Aorta (tissue), 5 donors: ENCODE measurements at places on chromosomes 4 and X. TPM values are rescaled to one million over a fixed set of nuclear protein-coding genes. Genes with fewer than 3 reads are reported as not detected.

GRCh38 chrX:27889878-27890277, 82.1 kb downstream of the MAGEB10 start:
- H3K36me3 ChIP-seq: no peaks in the 10 kb centered on the region
- no peak for DNase-seq
- no peak overlapping the region for H3K4me3 ChIP-seq
- H3K4me1 ChIP-seq: no peaks in the 10 kb centered on the region

GRCh38 chr4:184802697-184803015, 23.1 kb downstream of the ACSL1 start:
- DNase-seq: no peak
- no peaks in the 10 kb centered on the region for H3K36me3 ChIP-seq
- no peak overlapping the region for H3K27ac ChIP-seq
- H3K27me3 ChIP-seq: no peaks in the 10 kb centered on the region
- H3K4me1 ChIP-seq: no peaks in the 10 kb centered on the region

DNA sequence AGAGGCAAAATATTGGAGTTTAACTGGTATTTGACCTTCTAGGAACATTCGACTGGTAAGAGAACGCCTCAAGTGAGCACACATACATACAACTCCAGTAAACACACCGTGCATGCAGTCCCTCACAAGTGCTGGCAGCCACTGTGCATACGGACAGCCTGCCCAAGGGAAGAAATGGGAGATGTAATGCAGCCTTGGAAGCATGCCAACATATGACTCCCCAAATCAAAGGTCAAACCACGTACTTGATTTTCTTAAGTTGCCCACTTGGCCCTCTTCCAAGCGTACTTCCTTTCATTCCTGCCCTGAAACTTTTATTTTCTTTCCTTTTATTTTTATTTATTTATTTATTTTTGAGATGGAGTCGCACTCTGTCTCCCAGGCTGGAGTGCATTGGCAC, 206.6 kb downstream of the SPRY1 start:
- DNase-seq: no peak
- no peaks in the 10 kb centered on the region for H3K4me1 ChIP-seq
- no peak overlapping the region for H3K4me3 ChIP-seq
- no peaks in the 10 kb centered on the region for H3K36me3 ChIP-seq
- H3K27me3 ChIP-seq: no peaks in the 10 kb centered on the region

DNA sequence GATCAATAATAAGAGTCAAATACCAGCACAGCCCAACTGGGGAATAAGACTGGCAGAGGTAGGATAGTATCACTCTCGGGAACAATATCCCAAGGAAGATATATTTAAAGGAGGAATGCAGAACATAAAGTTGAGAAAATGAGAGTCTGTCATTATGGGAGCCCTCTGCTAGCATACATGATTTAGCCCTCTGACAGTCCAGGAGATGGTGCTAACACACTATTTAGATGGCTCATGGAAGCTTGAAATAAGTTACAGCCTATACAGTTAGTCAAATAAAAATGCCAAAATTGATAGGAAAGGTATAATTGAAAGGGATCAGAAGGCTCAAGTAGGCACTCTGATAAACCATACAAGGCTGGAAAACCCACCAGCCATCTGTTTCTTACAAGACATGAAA, 201.0 kb upstream of the NEIL3 start:
- H3K4me1 ChIP-seq: no peaks in the 10 kb centered on the region
- H3K36me3 ChIP-seq: no peaks in the 10 kb centered on the region
- no peak for DNase-seq
- no peaks in the 10 kb centered on the region for H3K27me3 ChIP-seq
- no peak overlapping the region for H3K4me3 ChIP-seq
- H3K27ac ChIP-seq: no peak overlapping the region

The GAB1 gene
- total RNA-seq: 98.0 TPM

GRCh38 chr4:33060674-33061542, 2340.7 kb downstream of the PCDH7 start:
- no peak overlapping the region for H3K27ac ChIP-seq
- no peak overlapping the region for H3K4me3 ChIP-seq
- no peaks in the 10 kb centered on the region for H3K36me3 ChIP-seq
- H3K27me3 ChIP-seq: no peaks in the 10 kb centered on the region

DNA sequence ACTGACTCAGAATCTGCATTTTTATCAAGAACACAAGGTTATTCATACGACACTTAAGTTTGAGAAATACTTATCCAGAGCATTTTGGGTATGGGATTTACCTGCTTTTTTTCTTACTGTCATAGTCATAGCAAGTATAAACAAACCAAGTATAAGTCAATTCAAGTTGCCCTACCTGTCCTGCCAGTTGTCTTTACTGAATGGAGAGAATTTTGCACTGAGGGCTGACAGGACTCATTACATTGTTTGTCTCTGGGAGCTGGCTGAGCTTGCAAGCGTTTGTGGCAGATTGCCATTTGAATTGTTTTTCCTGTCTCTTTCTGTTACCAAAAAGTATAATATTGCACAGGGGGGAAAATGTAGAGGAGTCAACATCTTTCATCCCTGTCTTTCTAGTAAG, 278.9 kb upstream of the MAGEC2 start:
- no peak overlapping the region for H3K27ac ChIP-seq
- H3K36me3 ChIP-seq: no peaks in the 10 kb centered on the region
- H3K27me3 ChIP-seq: no peaks in the 10 kb centered on the region
- H3K4me1 ChIP-seq: no peaks in the 10 kb centered on the region

The MAGEA11 gene
- not detected for total RNA-seq

- no peak for DNase-seq
- no peaks in the 10 kb centered on the region for H3K27me3 ChIP-seq
- no peak overlapping the region for H3K4me3 ChIP-seq
- H3K4me1 ChIP-seq: no peaks in the 10 kb centered on the region
- no peak overlapping the region for H3K27ac ChIP-seq
- no peaks in the 10 kb centered on the region for H3K36me3 ChIP-seq
These were observed 3.9 kb downstream of the PRSS12 start for GRCh38 chr4:118348886-118349285.

- no peaks in the 10 kb centered on the region for H3K4me1 ChIP-seq
- peaks cover 2% of the 10 kb centered on the region for H3K36me3 ChIP-seq
- H3K27ac ChIP-seq: no peak overlapping the region
- no peak for DNase-seq
- no peak overlapping the region for H3K4me3 ChIP-seq
- H3K27me3 ChIP-seq: no peaks in the 10 kb centered on the region
These were observed 119.9 kb downstream of the FBXW7 start for GRCh38 chr4:152415980-152416379.

The TMEM255A gene
- total RNA-seq: 4.3 TPM

GRCh38 chr4:185718578-185719499, 93.2 kb downstream of the SORBS2 start:
- DNase-seq: no peak
- no peaks in the 10 kb centered on the region for H3K36me3 ChIP-seq
- H3K4me3 ChIP-seq: no peak overlapping the region
- no peaks in the 10 kb centered on the region for H3K27me3 ChIP-seq

DNA sequence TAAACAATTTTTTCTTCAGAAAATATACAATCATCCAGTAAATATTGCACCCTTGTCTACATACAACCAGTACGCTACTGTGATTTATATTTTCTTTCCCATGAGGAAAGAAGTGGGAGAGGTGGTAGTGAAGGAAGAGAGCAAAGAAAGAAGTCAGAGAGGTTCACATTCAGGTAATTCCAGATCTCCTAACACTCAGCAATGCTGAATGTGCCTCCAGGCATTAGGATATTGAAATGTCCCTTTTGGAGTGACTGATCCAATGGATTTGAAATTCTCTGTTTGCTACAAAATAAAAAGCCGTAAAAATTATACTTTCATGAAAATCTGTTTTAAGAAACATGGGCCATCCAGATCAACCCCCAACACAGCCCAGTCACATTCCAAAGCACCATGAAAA, 211.9 kb upstream of the NR3C2 start:
- H3K4me1 ChIP-seq: no peaks in the 10 kb centered on the region
- H3K27ac ChIP-seq: no peak overlapping the region
- H3K36me3 ChIP-seq: no peaks in the 10 kb centered on the region
- H3K4me3 ChIP-seq: no peak overlapping the region
- H3K27me3 ChIP-seq: no peaks in the 10 kb centered on the region
- no peak for DNase-seq

The MAEA gene
- 61.3 TPM for total RNA-seq

GRCh38 chr4:15648600-15648999, 6.6 kb downstream of the FBXL5 start:
- H3K27ac ChIP-seq: no peak overlapping the region
- no peaks in the 10 kb centered on the region for H3K36me3 ChIP-seq
- H3K4me3 ChIP-seq: no peak overlapping the region

The RCHY1 gene
- 30.0 TPM for total RNA-seq

GRCh38 chr4:156109943-156110900, 156.6 kb upstream of the CTSO start:
- DNase-seq: no peak
- no peak overlapping the region for H3K4me3 ChIP-seq
- no peaks in the 10 kb centered on the region for H3K36me3 ChIP-seq
- H3K27me3 ChIP-seq: no peaks in the 10 kb centered on the region

- H3K36me3 ChIP-seq: no peaks in the 10 kb centered on the region
- H3K27me3 ChIP-seq: no peaks in the 10 kb centered on the region
- H3K4me1 ChIP-seq: no peaks in the 10 kb centered on the region
- no peak overlapping the region for H3K27ac ChIP-seq
These were observed 91.4 kb downstream of the MAOA start for GRCh38 chrX:43747476-43747875.

- no peak overlapping the region for H3K4me3 ChIP-seq
- DNase-seq: no peak
- H3K27ac ChIP-seq: no peak overlapping the region
These were observed 791.0 kb upstream of the DIAPH2 start for GRCh38 chrX:95893636-95894035.

DNA sequence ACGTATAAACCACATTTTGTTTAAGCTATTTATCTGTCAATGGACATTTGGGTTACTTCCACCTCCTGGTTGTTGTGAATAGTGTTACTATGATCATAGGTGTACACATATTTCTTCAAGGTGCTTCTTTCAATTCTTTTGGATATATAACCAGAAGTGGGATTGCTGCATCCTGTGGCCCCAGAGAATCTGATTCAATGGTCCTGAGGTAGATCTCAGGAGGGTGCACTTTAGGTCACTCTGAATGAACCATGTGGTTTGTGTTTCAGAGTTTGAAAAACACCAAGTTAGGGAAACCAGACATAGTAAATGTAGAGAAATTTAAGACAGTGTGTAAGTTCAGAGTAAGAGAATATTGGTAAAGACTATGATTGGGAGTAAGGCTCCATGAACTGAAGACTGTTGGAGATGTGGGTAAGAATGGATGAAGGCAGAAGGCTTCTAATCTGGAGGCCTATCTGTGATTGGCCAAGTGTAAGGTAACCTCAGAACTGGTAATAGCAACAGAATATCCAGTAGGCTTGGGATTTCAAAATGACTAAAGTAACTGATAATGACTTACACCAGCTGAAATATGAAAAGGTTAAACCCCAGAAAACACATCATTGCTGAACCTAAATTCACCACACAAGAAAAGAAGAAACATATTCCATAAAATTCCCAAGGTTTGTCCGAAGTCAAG, 236.9 kb downstream of the CAMK2D start:
- DNase-seq: no peak
- no peak overlapping the region for H3K27ac ChIP-seq
- no peaks in the 10 kb centered on the region for H3K27me3 ChIP-seq
- no peak overlapping the region for H3K4me3 ChIP-seq
- H3K4me1 ChIP-seq: no peaks in the 10 kb centered on the region

DNA sequence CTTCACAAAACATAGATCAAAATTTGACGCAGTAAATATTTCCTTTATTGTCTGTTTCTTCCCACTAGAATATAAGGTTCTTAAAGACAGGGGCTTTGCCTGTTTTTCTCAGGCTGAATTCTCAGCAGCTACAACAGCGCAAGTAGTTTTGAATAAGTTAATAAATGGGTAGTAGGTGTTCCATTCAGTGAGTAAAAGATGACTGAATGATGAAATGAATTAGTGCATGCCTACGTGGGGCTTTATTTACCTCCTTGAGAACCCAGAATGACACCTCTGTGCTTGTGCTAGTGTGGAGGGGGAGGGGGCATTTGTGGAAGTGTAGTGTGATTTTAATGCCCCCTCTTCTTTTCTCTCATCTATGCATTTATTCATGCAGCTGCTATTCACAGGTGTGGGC, 278.9 kb downstream of the FBXW7 start:
- no peaks in the 10 kb centered on the region for H3K4me1 ChIP-seq
- H3K4me3 ChIP-seq: no peak overlapping the region
- H3K27me3 ChIP-seq: no peaks in the 10 kb centered on the region
- H3K27ac ChIP-seq: no peak overlapping the region

- DNase-seq: no peak
- H3K27me3 ChIP-seq: no peaks in the 10 kb centered on the region
- no peak overlapping the region for H3K27ac ChIP-seq
These were observed 666.4 kb downstream of the ADGRL3 start for GRCh38 chr4:61866378-61867030.

The CLDN34 gene
- not detected for total RNA-seq
